Activated T-helper 9 cell treated with anti-CD3 and anti-CD28 coated beads, Interleukin-2, amount 50 U/mL, for 16 hours (primary cell): ENCODE measurements at places on chromosomes 4 and X.

- DNase-seq, result no peak
These were observed 575 bp downstream of the MAP7D2 start for GRCh38 chrX:20116087-20116576.

DNA sequence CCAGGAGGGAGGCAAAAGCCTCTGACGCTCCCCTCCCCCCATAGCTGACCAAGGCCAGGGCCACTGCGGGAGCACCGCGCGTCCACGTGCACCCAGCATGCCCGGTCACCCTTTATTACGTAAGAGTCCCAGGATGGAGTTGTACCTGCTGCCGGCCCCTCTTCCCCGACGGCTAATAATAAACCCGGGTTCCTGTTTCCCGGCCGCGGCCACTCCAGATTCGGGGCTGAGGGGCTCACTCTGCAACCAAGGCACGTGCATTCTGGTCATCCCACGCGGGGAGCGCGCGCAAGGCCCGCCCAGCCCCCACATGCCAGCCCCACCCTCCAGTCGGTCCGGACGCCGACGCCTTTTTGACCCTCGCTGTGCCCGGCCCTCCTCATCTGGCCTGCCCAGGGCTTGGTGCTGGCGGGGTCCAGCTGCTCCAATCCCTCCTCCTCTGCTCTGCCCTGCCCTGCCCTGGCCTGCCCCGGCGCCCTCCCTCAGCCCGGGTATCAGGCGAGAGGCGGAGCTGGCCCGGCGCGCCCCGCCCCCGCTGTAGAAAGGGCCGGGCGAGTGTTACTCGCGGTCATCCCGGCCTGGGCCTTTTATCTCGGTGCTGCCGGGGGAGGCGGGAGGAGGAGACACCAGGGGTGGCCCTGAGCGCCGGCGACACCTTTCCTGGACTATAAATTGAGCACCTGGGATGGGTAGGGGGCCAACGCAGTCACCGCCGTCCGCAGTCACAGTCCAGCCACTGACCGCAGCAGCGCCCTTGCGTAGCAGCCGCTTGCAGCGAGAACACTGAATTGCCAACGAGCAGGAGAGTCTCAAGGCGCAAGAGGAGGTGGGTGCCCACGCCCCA is 2.6 kb downstream of the MID1IP1 start:
- peak; percentile 56 for DNase-seq

DNA sequence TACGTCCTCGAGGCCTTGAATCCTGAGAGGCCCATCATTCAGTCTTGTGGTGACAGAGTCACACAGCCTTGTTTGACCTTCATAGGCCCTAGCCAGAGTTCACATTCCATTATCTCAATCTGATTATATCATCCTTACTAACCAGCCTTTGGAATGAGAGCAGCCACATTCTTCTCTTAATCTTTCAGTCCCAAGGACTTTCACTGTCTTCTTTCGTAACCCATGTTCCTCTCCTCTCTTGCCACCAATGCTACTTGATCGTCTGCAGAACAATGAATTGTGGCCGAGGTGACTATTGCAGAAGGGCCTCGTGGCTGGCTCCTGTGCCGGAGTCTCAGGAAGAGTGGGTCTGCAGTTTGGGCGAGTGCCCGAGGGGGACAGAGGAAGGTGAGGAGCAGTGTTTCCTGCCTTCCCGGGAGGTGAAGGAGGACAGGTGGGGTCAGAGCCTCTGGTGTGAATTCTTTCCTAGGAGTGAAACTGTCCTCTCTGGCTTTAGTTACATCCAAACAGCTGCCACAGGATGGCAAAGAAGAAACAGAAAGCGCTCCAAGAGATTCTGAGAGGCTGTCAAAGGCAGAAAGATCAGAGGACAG is 94.6 kb downstream of the LIMCH1 start:
- DNase-seq, result no peak

DNA sequence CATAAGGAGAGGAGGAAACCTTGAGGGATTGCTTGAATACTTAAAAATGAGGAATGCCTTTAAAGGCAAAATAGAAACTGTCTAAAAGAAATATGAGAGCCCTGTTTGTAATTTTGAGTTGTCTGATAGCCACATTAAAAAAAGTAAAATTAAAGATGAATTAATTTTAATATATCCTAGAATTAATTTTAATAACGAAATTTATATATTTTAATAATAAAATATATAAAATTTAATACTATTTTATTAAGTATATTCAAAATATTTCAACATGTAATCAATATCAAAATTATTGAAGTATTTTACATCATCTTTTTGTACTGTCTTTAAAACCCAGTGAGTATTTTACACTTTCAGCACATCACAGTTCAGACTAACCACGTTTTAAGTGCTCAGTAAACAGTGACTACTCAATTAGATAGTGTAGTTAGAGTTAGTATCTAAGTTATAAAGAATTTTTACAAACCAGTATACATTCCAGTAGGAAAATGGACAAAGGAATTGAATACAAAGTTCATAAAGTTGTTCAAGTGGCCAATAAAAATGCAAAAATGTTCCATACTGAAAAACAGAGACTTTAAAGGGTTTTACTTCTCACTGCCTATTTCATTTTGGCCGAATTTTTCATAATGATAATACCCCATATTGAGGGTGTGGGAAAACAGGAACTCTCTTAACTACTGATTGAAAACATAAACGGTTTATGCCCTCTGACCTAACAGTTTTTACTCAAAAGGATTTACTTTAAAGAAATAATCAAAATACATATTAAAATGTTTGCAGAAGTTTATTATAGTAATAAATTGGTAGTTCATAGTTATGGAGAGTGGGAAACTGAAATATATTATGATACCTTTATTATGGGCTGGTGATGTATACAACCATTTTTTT is 2.9 kb downstream of the SLC30A9 start:
- DNase-seq, result no peak

DNA sequence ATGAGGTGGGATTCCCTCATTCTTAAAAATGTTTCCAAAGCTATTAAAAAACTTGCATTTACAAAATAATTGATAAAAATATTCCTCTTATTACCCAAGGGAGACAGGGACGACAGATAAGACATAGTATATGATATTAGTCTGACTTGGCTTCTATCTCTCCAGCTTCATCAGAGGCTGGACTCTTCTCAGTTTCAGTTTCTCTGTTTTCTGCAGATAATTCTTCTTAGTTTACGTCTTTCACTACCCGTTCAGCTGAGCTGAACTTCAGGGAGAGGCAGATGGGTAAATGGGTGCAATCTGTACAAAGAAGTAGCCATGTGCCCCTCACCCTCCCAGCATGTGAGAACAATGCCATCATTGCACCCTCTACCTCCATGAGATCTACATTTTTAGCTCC is 214.0 kb upstream of the SLIT2 start:
- DNase-seq, result no peak

GRCh38 chrX:16484338-16484737 is 165.6 kb upstream of the S100G start:
- no peak for DNase-seq

DNA sequence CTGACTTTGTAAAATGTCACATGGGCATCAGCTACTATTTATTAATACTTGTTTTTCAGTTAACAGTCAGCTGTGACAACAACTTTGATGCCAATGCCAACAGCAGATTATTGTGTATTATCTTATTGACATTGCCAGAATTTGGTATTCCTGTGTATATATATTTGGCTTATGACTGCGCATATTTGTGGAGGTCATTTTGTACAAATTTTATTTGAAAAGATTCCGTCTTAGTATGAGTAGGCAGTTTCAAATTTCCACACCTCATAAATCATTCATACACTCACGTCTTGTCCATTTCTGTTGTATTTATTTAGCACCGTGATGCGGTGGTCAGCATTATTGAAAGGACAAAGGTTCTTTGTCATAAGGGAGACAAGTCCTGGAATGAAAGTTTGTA is 558.2 kb upstream of the NDST4 start:
- no peak for DNase-seq

GRCh38 chr4:153521999-153522801 is 56.0 kb downstream of the TMEM131L start:
- peak; percentile 23 for DNase-seq

DNA sequence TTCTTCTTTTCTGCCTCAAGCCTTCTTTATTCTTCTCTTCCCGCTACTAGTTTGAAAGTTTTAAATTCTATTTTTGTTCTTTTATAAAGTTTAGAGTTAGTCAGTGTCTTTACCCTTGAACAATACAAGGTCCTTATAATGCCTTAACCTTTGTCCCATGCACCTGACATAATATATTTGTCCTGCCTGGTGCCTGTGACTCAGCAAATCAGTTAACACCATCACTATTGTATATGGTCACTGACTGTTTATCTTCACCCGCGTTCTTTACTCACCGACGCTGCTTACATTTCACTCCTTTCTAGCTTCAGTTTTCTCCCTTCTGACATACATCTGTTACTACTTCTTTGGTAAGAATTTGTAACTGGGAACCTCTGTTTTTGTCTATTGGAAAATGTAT is 5.7 kb downstream of the SMIM20 start:
- DNase-seq, result no peak

DNA sequence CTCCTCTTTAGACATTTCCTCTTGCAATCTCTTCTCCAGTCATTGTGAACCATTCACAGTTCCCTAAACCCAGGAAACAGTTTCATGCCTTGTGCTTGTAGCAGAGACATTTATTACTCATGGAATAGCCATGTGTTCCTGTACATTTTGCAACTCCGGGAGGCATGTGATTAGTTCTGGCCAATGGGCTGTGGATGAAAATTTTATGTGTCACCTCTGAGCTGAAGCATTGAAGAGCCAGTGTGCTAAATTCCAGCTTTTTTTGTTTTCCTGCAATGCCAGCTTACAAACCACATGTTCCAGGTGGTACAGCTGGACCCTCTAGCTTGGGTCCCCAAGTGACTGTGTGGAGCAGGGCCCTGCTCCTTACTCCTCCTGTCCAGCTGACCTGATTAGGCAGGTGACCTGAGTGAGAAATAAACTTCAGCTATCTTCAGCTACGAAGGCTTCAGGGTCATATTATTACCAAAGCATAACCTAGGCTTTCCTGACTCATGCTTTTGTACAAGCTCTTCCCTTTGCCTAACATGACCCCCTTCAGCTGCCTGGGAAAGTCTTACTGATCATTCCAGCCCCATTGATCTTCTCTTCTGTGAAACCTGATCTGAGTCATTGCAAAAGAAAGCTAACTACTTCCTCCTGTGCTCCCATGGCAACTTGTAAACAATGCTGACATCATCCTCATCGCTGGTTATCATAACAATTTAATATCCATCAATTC is 200.4 kb downstream of the PTTG2 start:
- peak; percentile 27 for DNase-seq

- DNase-seq, result no peak
These were observed 2.2 kb downstream of the SRP72 start for GRCh38 chr4:56469489-56470210.

- no peak for DNase-seq
These were observed 18.1 kb upstream of the ZXDB start for GRCh38 chrX:57573754-57574153.

GRCh38 chrX:120790552-120790951 is 85.1 kb downstream of the CT47B1 start:
- DNase-seq, result no peak

DNA sequence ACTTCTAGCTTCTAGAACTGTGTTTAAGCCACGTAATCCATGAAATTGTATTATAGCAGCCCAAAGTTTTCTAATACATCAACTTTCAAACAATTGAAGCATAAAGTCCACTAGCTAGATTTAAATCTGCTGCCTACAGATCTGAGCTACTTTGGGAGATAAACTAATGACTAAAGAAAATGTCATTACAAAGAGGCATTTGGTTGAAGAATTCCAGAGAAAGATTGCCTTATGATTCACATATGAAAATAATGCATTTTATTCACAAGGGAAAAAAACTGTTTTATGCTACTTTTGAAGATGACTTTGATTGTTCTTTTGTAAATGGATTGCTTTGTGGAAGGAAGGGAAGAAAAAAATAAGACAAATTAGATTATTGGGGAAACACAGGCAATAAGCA is 124.1 kb upstream of the SLIT2 start:
- no peak for DNase-seq

GRCh38 chr4:174133551-174133950 is 149.9 kb downstream of the FBXO8 start:
- DNase-seq, result no peak

GRCh38 chr4:8041868-8042267 is 102.2 kb upstream of the AFAP1 start:
- no peak for DNase-seq

- no peak for DNase-seq
These were observed 272.0 kb upstream of the HAND2 start for GRCh38 chr4:173801876-173802661.

- no peak for DNase-seq
These were observed 106.0 kb downstream of the LRBA start for GRCh38 chr4:150909116-150909515.

GRCh38 chrX:132115792-132116191 is 12.0 kb downstream of the FRMD7 start:
- DNase-seq, result no peak

- no peak for DNase-seq
These were observed 430.5 kb upstream of the PABPC4L start for GRCh38 chr4:134632056-134632455.

DNA sequence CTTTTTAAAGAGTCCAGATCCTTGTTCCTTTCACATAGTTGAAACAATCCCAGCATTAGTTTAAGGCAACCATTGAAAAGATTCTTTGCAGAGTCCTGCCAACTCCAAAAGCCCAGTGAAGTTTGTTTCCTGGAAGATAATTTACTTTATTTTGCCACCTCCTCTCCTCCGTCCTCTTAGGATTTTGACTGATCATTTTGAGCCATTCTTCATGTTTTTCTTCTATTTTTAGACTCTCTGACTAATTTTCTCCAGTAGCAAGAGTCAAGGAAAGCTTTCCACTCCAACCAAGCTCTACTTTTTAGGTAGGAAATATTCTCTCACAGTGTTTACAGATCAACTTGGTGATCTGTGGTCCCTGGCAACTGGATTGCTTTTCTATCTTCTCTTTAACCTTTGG is 10.3 kb downstream of the NCBP2L start:
- DNase-seq, result no peak

GRCh38 chrX:42366181-42366580 is 411.8 kb downstream of the PPP1R2C start:
- DNase-seq, result no peak

DNA sequence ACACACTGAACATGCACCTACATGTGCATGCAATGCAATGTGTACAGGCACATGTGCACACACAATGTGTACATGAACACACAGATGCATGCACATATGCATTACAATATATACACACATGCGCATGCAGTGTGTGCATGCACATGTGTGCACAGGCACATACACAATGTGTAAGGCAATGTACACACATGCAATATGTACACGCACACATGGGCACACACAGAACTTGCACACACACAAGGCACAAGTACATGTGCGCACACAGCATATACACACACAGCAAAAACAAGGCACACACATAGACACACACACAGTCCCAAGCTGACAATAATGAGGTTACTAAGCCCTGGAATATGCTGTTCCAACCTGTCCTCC is 76.3 kb downstream of the EVC2 start:
- DNase-seq, result no peak
